Liver (tissue), 10 donors: ENCODE measurements at places on chromosomes 7 and 10. TPM values are rescaled to one million over a fixed set of nuclear protein-coding genes. Genes with fewer than 3 reads are reported as not detected.

DNA sequence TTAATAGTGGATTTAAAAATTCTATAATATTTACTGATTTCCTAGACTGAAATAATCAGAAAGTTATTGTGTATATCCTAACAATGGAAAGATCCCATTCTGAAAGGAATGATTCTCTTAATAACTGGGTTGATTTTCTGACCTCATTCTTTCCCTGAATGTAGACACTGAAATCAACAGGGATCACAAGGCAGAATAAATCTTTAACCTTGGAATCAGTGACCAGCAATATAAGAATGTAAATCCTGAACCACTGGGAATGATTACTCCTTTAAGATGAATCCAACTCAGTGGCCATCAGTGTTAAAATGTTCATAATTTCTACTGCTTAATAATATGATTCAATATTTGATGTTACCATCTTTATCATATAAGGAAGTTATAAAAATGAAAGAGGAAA is 47.6 kb downstream of the ANKRD26 start:
- H3K27me3 ChIP-seq = no peaks in the 10 kb centered on the region
- H3K27ac ChIP-seq = no peak overlapping the region
- no peaks in the 10 kb centered on the region for H3K4me1 ChIP-seq

- no peaks in the 10 kb centered on the region for H3K36me3 ChIP-seq
- no peak overlapping the region for H3K4me3 ChIP-seq
- DNase-seq = no peak
- H3K4me1 ChIP-seq = peaks cover 3% of the 10 kb centered on the region
- H3K27me3 ChIP-seq = no peaks in the 10 kb centered on the region
These were observed 108.2 kb upstream of the EGR2 start for GRCh38 chr10:62924344-62924748.

DNA sequence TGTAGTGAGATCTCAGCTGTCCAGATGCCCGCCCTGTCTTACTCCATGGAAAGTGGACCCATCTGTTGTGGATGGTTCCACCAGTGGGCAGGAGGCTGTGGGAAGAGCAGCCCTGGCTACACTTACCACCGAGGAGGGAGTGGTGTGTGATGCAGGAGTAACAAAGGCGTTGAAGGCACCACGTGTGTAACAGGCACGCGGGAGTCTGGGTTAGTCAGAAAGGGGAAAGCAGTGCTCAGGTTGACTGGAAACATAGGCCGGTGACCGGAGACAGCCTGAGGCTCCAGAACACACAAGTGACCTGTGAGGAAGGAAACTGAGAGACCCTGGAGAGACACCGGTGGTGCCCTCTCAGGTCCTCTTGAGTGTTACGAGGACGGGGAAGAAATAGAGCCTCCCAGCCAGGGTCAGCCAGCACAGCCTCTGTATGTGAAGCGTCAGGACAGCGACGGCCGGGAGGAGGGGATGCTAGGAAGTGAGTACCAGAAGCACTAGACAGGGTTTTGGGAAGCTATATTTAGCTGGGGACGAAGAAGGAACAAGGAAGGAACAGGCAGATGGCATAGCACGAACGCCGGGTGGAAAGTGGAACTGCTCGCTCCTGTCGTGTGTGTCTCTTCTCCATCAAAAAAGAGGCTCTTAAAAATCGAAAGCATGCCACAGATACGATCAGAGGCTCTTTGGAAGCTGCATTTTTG is 51.7 kb downstream of the DAGLB start:
- H3K27me3 ChIP-seq = no peaks in the 10 kb centered on the region
- no peak for DNase-seq
- peaks cover 2% of the 10 kb centered on the region for H3K36me3 ChIP-seq
- no peak overlapping the region for H3K4me3 ChIP-seq
- no peaks in the 10 kb centered on the region for H3K4me1 ChIP-seq

GRCh38 chr10:47082055-47082784 is 171.0 kb downstream of the PTPN20 start:
- H3K4me1 ChIP-seq = no peaks in the 10 kb centered on the region
- no peaks in the 10 kb centered on the region for H3K27me3 ChIP-seq

- no peak overlapping the region for H3K4me3 ChIP-seq
- no peaks in the 10 kb centered on the region for H3K36me3 ChIP-seq
- DNase-seq = no peak
- H3K27me3 ChIP-seq = peaks cover 2% of the 10 kb centered on the region
- H3K4me1 ChIP-seq = no peaks in the 10 kb centered on the region
These were observed 394.7 kb upstream of the AKR1E2 start for GRCh38 chr10:4431114-4431863.

ALOX5 gene
- total RNA-seq = 16.9 TPM

CAMK2B gene
- 2.2 TPM for total RNA-seq
